ENCODE measurements at places on chromosomes 6 and 20.
A peak's percentile ranks its signal among the peaks of the same experiment; 100 is the strongest.

DNA sequence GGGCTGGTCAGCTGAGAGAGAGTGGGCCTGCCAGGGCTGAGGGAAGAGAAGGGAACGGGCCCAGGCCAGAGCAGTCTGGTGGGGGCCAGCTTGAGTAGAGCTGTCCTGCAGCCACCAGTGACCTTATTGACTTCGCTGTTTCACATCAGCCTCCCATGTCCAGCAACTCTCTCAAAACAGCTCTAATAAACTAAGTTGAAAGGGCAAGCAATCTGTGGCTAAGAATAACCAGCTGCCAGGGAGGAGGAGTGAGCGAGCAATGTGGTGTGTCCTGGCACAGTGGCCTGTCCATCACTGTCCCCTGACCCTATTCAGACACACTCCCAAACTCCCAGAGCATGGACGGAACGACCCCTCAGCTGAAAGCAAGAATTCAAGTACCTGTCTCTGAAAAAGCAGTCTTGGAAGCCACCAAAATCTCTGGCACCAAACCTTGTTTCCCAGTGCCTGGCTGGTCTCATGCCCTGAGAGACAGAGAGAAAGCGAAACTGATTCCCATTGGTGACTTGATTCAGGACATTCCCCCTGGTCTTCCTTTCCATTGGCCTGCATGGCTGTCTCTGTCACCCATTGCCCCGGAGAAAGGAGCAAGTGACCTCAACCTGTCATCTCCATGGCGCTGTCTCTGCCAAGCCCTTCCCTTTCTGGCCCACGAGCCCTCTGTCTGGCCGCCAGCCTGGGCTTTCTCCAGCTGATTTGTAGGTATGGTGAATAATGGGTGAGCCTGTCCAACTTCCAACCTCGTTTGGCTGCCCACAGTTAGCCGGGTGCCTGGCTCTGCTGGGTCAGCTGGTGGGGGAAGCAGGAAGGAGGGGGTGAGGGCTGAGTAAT is at the start of gene DDO:
TSS of gene DDO (minus strand) at position 490 of the 831 bp plus-strand sequence. CDS start 2,113 bp downstream, outside the sequence.
- DNase-seq = no peak

GRCh38 chr6:140253096-140253495 is 878.6 kb upstream of the CITED2 start:
- no peak for DNase-seq

GRCh38 chr6:34423254-34423653 is 2.6 kb downstream of the RPS10 start:
- no peak for DNase-seq

- no peak for DNase-seq
Measured at GRCh38 chr6:122610690-122611455, 668 bp downstream of the PKIB start.

GRCh38 chr6:88499436-88499835 is 333.3 kb upstream of the CNR1 start:
- no peak for DNase-seq

DNA sequence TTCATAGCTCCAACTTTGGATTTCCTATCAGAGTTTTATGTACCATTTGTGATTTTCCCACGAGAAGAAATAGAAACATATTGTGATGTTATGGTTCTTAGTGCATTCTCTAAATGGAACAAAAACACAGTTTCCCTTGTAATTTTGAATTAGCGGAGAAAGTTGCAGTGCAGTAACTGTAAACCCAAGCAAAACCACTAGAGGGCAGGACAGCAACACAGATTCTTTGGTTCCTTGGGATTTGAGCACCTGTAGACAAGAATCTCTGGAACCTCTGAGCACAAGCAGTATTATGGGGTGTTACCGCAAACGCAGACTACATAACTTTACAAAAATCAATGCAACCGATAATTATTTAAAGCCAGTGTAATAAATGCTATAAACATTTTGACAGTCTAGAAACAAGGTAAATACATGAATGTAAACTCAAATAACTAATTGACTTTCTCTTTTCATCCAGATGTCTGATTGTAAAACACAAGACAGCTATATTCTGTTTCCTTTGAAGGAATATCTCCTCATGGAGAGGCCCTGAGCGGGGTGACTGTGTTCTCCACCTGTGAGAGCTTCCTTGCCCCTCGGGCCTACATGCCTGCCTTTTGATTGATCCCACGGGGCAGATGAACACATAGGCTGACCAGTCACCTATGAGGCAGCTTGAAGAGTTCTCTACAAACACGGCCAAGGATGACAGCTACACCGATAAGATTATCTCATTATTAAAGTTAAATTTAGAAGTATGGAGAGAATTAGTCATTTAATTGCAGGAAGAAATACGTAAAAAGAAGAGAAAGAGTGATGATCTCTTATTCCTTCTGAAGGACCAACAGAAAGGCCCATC is 67.5 kb upstream of the COL21A1 start:
- DNase-seq = no peak

GRCh38 chr6:167240034-167240541 is 51.0 kb upstream of the UNC93A start:
- no peak for DNase-seq

DNA sequence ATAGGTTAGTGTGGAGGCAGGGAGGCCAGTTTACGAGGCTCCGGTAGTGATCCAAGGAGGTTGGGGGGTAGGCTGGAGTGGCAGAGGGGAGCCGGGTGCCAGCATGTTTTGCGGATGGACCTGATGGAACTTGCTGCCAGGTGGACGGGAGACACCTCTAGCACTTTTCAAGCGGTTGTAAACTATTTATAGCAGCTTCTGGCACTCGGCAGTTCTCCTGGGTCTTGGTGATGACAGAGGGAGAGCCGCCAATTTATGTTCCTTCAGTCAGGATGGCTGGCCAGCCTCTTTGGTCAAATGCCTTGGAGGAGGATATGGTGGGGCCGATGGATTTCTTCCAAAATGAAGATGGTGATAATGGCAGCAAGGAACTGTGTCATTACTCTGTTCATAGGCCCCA is 28.8 kb downstream of the TFAP2C start:
- no peak for DNase-seq

DNA sequence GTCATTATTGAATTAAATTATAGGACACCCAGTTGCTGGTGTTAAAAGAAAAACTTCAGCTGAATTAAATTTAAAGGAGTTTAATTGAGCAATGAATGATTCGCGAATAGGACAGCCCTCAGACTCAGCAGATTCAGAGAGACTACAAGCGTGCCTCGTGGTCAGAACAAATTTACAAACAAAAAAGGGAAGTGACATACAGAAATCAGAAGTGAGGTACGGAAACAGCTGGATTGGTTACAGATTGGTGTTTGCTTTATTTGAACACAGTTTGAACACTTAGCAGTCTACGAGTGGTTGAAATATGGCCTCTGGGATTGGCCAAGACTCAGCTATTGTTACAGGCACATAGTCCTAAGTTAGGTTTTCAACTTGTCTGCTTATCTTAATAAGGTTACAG is 25.8 kb upstream of the TNFRSF21 start:
- DNase-seq = no peak

DNA sequence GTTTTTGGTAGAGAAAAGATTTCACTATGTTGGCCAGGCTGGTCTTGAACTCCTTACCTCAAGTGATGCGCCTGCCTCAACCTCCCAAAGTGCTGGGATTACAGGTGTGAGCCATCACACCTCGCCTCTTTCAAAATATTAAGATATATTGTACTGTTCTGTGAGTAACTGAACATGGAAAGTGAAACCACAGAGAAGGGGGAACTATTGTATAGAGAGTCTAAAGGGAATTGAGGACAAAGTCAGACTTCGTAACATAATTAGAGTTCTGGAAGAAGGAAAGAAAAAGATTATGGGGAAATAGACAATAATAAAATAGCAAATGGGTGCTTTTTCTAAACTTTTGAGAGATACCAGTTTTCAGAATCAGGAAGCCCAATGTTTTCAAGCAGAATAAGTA is 17.4 kb upstream of the AKAP7 start:
- no peak for DNase-seq

DNA sequence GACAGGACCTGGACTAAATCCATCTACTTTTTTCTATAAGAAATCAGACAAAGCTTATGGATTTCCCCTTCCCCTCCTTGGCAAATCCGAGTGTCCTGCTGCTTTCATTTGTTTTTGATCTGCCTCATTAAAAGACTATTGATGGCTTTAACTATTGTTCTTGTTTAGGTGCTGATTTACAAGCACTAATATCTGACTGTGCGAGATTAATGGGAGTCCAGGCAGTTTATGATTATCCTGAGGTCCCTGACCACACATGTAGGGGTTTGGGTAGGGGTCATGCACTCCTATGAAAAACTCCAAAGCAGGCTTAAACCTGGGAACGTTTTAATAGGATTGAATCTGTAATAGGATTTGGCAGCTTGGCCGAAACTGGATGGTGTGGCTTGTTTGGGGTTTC is 317.5 kb upstream of the POU3F2 start:
- no peak for DNase-seq

- no peak for DNase-seq
Measured at GRCh38 chr6:14804785-14805210, 441.1 kb upstream of the JARID2 start.

- DNase-seq = peak; percentile 73
Measured at GRCh38 chr6:130223508-130223907, 757 bp upstream of the SAMD3 start.

GRCh38 chr20:58421497-58421850 is 32.4 kb downstream of the VAPB start:
- DNase-seq = no peak

DNA sequence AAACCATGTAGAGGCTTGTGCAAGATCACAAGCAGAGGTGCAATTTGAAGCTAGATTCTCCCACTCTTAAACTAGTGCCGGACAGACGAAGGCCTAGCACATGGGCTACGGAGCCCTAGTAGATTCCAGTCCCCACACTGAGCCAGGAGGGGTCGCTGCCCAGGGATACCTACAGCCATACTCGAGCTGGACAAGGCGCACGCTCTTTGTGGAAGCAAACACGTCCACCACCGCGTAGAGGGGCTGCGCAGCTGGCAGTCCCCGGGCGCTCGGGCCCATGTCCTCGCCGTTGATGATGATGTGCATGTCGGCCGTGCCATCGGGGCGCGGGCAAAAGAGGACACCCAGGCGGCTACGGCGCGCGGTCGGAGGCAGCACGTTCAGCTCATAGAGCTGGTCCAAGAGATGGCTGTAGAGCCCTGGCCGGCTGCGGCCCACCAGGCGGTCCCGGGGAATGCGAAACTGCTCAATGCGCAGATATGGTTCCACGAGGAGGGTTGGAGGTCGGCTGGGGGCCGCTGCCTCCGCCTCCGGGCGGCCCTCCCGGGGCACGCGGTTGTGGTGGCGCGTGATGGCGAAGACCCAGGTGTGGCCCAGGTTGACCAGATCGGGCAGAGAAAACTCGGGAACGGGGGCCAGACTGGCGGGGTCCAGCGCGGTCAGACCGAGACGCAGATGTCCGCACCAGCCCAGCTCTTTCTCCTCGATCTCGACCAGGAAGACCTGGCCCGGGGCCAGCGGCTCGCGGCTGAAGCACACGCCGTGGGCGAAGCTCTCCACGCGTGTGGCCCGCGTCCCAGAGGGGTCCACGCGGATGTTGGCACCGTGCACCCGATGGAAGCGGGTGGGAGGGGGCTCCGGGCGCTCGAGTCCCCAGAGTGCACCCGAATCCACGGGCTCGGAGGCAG is 677 bp downstream of the NEURL2 start:
- no peak for DNase-seq

- DNase-seq = no peak
Measured at GRCh38 chr6:122631571-122632249, 21.5 kb downstream of the PKIB start.

GRCh38 chr6:125987026-125987617 is 782 bp downstream of the TRMT11 start:
- DNase-seq = peak; percentile 10

DNA sequence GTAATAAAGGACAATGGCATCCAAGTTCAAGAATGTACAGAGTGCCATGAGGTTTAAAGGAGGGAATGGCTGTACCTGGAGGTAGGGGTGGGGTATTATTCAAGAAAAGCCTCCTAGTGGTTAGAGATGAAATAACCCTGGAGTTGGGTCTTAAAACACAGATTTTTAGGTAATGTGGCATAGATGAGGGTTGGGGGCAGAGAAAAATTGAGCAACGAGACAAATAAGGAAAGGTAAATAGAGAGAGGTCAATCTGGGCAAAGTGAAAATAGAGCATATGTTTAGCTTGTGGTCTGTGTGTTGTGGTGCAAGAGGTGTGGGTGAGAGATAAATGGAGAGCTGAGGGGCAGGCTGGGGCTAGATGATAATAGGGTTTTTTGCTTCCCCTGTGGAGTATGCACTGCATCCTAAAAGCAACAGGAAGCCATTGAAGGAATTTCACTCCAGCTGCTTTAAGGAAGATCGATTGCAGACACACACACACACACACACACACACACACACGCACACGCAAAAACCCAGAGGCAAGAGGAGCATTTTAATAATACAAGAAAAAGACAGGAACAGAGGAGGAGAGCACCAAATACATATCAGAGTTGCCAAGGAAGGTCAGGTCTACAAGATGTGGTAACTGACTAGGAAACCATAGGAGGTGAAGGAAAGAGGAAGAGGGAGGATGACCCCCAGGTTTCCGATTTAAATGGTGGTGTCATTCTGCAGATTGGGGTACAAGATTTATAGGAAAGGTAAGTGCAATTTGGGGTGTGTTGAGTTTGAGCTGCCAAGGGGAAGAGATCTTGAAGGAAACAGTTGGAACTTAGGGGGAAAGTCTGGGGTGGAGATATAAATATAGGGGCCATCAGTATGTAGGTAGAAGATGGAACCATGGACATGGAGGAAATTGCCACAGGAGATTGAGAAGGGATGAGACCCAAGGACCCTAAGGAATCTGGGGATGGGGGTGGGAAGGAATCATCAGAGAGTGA is 31.3 kb upstream of the ADGRF1 start:
- no peak for DNase-seq

- DNase-seq = no peak
Measured at GRCh38 chr6:63553208-63553607, 19.1 kb upstream of the LOC128125822 start.

GRCh38 chr20:25551413-25552215 is 33.7 kb downstream of the NINL start:
- DNase-seq = no peak

- no peak for DNase-seq
Measured at GRCh38 chr6:154157706-154158105, 118.7 kb downstream of the OPRM1 start.

DNA sequence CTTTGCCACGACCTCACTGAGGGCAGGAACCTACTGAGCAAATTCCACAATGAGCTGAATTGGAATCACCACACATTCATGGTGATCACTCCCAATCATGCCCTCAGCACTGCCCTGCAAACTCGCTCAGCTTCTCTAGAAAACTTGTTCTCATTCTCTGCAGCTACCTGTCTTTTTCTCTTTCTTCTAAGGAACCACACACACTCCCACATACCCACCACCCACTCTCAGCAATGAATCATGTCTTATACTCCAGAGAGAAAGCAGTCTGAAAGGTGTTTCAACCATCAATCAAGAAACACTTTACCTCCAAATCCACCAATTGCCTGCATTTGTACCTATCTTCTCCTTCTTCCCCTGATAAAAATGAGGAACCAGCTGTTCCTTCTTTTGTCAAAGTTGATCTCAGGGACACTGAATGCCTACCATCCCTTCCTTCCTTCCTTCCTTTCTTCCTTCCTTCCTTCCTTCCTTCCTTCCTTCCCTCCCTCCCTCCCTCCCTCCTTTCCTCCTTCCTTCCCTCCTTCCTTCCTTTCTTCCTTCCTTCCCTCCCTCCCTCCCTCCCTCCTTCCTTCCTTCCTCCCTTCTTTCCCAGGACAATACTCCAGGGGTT is 84.6 kb upstream of the SGK1 start:
- DNase-seq = no peak

GRCh38 chr6:142507065-142507464 is 205.3 kb downstream of the ADGRG6 start:
- DNase-seq = no peak

GRCh38 chr20:24991897-24992486 is 559 bp downstream of the APMAP start:
- no peak for DNase-seq

Data from activated T-helper 2 cell treated with anti-CD3 and anti-CD28 coated beads, Interferon-gamma antibody, Interleukin-2, Interleukin-4, amounts not matched to agents 10 μg/mL and 5 μg/mL and 100 μg/mL, durations not matched to agents 14 hours and 24 hours and 36 hours (primary cell).